Activated CD4-positive, CD25-positive, alpha-beta regulatory T cell treated with anti-CD3 and anti-CD28 coated beads, Interleukin-2, amount 50 U/mL, for 16 hours (primary cell): ENCODE measurements at places on chromosomes 7 and 10.

- no peak for DNase-seq
These were observed 151.5 kb upstream of the KAT6B start for GRCh38 chr10:74674927-74675326.

DNA sequence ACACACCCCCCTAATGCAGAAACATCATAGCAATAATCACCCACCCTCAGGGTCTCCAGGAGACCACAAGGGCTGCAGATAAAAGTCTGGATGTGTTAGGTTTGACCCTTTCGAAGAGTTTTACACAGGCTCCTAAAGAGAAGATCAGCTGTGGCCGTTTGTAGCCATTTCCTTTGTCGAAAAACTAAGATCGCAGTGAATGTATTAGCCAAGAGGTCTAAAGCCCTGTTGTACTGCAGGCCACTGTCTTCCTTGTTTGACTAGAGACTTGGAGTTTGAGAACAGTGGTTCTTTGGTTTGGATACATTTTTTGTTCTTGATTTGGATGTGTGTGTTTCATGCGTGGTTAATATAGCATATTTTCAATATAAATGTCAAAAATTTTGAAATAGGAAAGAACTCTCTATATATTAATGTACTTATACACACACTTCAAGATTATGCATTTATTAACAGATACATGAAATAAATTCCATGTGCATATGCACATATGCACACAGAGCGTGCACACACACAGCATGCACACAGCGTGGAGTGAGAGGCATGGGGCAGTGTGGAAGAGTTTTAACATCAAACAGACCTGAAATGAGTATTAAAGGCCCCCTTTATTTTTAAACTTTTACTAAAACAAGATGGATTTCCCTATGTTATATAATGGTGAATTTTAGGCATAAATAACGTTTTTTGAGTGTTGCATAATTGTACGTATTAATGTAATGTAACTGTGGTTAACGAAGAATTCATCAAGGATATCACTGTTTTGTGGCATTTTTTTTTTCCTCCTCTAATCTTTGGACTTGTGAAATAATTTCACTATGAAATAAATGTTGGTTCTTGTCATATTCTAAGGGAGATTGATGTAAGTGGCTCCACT, 2.2 kb downstream of the IKZF1 start:
- no peak for DNase-seq

GRCh38 chr7:30931929-30932540, 20.4 kb downstream of the AQP1 start:
- no peak for DNase-seq

DNA sequence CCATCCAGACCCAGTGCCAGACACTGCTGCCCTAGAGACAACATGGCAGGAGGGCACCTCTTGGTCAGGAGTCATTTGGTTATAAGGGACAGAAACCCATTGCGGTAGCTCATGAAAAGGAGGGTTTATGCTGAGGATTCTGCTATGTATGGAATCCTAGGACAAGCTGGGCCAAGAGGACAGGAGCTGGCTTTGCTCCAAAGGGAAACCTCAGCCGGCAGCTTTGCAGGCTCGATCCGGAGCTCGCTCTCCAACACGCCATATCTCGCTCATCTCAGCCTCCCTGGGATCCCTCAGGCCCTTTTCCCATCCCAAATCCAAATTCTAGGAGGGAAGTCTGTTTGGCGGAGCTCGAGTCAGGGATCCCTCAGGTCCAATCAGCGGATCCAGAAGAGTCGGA, 345.7 kb downstream of the GLRX3 start:
- no peak for DNase-seq

DNA sequence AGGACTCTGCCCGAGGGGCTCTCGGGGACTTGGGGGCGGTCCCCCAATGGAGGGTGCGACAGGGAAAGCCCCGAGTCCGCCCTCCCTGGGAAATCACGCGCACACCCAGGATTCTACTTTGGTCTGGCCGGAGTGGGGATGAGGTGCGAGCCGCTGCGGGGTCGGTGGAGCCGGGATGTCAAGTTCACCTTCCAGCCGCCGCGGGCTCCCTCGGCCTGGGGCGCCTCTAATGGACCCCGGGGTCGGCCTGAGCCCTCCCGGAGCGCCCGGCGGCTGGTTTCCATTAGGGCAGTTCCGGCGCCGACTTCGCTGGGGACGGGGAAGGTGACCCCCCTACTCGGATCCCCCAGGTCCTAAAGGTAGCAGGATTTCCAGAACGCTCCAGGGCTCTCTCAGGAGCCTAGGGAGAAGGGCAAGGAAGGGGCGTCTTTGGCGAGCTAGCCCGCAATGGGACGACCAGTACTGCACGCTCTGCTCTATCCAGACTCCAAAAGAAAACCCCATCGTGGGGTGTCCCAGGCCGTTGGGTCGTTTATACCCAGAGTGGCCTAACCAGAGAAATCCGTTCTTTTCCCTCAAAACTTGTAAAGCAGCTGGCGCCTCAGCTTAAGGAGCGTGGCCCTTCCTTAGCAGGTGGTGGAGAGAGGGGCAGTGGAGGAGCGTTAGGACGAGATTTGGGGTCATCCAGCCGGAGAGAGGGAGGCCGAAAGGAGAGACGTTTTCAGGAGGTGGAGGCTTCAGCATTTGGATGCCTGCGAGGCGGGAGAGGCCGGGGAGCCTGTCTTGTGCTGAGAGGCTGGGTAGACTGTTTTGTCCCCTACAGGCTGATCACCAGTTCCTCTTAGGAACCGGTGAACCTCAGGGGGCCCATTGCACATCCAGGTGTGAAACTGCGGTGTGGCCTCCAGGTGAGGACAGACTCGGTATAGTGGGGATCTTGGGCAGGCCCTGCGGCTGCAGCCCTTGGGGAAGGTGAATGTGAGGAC, 860 bp upstream of the WDR86 start:
- no peak for DNase-seq

GRCh38 chr10:125494651-125495239, 188.2 kb downstream of the TEX36 start:
- no peak for DNase-seq

DNA sequence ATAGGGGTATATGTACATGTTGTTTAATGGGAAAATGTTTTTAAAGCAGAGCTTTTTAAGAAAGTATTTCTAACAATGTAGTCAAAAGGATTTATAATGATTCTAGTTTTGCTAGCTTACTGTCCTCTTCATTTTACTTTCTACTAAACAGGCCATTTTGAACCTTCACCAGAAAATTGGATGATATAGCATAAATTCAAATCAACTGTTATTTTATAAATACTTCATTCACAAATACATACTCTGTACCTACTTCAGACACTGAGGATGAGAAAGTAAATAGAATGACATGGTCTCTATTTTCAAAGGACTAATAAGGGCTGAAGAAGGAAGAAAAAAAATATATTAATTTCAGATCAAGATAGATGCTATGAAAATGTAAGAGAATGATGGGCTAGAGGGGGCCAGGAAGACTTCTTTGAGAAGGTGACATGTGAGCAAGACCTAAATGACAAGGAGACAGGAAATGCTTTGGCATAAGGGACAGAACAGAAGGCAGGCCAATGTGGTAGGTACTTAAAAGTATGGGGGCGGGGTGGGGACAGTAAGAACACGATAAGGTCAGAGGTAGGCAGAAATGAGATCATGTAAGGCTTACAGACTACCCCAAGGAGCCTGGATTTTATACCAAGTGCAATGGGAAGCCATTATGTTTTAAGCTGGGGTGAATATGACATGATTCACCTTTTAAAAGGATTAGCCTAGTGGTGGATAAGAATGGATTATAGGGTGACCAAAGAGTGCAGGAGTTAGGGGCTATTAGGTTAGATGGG, 5.2 kb downstream of the NAMPT start:
- no peak for DNase-seq

DNA sequence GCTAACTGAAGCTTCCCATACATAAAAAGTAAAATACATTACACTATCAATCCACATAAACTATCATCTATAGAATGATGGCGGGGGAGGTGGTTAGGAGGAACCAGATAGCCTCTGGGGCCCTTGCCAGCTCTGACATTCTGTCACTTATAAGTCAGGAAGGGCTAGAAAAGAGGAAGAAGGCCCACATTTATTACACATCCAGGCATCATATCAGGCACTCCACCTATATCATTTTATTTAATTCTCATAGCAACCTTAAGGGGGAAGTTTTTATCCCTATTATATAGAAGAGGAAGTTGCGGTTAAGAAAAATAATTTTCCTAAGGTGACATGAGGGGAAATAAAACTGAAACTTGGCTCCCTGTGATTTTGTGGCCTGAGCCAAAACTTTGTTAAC, 29.9 kb downstream of the HEPACAM2 start:
- DNase-seq, result no peak

- DNase-seq, result no peak
These were observed 63.8 kb downstream of the UNCX start for GRCh38 chr7:1296356-1296981.

DNA sequence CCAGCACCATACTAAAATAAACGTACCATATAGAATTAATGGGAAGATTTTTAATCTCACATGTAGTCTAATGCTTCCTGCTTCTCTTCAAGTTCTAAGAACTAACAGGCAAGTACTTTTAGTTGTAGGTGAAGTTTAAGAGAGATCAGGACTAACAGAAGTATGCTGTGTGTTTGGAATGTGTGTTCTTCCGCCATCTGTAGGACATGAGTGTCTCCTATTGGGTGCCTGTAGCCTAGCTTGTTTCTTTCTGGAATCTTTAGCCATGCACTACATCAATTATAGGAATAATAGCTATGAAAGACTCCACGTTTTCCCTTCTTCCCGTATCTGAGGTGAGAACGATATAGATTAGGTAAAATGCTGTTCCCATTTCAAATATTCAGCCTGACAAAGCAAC, 140.2 kb upstream of the AHR start:
- DNase-seq, result no peak

DNA sequence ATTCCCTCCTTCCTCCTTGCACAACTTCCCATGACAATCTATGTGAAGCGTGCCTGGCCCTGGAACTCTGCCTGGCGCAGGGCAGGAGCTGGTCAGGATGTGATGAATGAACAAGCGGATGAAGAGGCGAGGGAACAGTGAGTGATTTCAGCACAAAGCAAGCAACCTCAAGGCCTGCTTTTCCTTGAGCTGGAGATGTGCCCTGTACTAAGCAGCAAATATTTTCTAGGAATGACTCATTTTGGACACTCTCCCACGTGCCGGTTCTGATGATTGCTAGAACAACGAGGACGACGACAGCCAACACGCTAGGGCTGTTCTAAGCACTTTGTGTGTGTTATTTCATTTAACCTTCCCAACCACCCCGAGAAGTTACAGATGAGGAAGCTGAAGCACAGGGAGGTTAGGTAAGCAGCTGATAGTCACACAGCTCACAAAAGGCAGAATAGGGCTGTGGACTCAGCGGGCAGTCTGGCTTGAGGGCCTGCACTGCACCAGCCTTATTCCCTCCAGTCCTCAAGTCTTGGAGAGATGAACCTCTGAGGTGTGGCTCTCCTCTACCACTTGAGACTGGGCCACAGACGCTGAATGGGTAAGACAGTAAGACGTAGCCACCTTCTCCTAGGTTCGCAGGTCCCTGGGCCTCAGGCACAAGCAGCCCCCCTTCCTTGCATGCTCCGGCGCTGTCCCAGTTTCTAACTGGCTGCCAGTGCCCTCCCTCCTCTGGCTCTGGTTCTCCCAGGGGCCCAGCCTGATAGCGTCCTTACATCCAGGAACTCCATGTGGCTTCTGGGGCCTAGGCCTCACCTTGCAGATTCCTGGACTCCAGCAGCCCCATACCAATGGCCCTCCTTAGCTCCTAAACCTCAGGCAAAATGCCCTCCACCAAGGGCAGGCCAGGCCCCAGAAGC, 59.0 kb downstream of the YKT6 start:
- no peak for DNase-seq
